ENCODE measurements at places on chromosomes 5 and 9. TPM values are rescaled to one million over a fixed set of nuclear protein-coding genes. Genes with fewer than 3 reads are reported as not detected.

DNA sequence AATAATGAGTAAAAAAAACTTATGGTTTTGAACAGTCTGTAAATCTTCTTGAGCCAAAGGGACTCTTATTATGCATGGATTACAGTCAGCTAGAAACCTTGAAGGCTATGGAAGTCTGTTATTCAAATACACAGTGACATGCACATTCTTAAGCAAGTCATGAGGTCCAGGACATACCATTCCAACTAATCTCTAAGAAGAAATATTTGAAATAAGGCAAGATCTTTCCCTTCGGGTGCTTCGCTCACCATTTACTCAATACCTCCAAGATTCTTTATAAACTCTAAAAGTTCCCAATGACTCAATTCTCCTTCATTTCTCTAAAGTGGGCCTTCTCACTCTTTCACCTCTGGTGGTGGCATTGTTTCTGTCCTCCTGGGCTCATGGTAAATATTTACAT is 811.0 kb downstream of the NR2F1-AS1 start:
- no peaks in the 10 kb centered on the region for H3K36me3 ChIP-seq
- no peaks in the 10 kb centered on the region for H3K27me3 ChIP-seq
- no peak overlapping the region for H3K4me3 ChIP-seq
- peak overlapping the region; percentile 88 for H3K27ac ChIP-seq

DNA sequence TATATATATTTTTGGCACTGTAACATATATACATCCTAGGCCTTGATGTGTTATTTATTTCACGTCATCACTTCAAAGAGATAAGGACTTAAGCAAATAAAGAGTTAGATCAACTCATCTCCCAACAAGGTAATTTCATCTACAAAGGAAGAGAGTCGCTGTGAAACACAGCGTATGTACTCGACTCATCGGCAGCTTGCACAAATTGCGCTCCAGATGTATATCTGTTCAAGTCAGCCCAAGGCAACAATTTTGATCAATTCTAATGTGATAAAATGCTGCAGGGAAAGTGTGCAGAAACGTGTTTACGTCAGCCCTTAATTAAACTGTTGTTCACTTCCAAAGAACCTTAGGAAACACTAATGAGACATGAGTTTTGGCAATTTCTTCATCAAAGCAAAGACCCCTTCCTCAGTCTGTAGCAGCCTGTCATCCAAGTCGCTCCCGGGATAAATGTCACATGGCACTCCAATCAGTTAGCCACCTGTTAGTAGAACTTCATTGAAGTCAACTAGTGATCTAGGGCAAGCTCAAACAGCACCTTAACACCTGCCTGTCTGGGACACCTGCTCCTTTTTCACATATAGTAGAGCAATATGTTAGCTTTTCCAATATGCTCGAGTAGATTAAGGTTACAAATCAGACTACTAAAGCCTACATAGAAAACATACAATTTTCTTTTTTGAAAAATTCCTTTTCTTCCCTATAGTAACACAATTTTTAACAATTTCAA is 182.4 kb downstream of the NFIB start:
- H3K36me3 ChIP-seq: peaks cover 6% of the 10 kb centered on the region
- no peaks in the 10 kb centered on the region for H3K27me3 ChIP-seq
- H3K4me1 ChIP-seq: peaks cover under 1% of the 10 kb centered on the region
- no peak overlapping the region for H3K4me3 ChIP-seq

DNA sequence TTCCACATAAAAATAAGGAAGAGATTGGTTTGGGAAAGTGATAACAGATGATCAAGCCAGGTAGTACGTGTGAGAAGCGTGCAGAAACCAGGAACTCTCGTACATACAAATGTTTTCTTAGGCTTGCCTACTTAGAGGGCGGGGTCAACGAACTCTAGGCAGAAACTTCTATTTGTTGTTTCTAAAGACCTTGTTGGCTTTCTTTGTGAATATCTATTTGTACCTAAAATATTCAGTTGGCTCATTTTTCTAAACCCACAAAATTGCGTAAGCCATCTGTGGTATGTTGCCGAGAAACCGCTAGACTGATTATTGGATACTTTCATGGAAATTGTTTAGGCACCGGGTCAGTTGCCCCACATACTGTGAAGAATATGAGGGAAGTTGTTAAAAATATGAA is 458.5 kb downstream of the MAT2B start:
- no peaks in the 10 kb centered on the region for H3K4me1 ChIP-seq
- no peaks in the 10 kb centered on the region for H3K36me3 ChIP-seq
- H3K4me3 ChIP-seq: no peak overlapping the region
- no peak overlapping the region for H3K27ac ChIP-seq
- H3K27me3 ChIP-seq: no peaks in the 10 kb centered on the region

DNA sequence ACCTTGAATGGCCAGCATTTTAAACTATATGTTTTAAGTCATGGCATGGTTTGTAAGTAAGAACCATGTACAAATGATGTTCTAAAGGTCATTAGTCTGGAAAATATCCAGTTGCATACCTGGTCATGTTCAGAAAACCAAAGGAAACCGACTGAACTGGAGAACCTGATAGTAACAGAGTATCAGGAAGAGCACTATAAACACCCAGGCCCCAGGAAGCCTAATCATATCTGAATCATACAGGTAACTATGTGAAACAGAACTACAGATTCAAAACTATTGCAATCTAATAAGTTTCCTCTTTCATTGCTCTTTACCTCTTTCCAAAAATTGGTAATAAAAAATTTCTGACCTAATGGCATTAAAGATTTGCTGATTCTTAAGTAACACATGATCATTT is 500.3 kb downstream of the ARHGEF28 start:
- H3K36me3 ChIP-seq: no peaks in the 10 kb centered on the region
- H3K27me3 ChIP-seq: peaks cover 7% of the 10 kb centered on the region
- H3K4me1 ChIP-seq: peaks cover 5% of the 10 kb centered on the region
- DNase-seq: no peak
- H3K27ac ChIP-seq: no peak overlapping the region
- no peak overlapping the region for H3K4me3 ChIP-seq

- H3K4me3 ChIP-seq: no peak overlapping the region
- H3K36me3 ChIP-seq: peaks cover 13% of the 10 kb centered on the region
- H3K4me1 ChIP-seq: peaks cover 55% of the 10 kb centered on the region
- peak overlapping the region; percentile 35 for H3K27ac ChIP-seq
These were observed 94.8 kb downstream of the AOPEP start for GRCh38 chr9:94821098-94821887.

DNA sequence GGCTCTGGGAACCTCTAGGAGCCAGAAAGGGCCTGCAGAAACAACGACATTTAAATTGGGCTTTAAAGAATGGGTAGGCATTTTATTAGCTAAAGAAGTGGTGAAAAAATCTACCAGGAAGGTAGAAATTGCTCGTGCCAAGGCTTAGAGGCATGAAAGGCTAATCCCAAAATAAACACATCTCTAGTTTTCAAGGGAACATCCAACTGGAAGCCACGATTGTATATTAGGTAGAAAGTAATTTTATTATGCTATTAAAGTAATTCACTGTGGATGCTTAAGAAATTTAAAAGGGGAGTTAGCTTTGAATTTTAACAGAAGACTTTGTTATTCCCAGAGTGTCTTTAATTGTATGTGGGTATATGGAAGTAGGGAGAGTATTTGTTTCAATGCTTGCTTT is 17.5 kb upstream of the CNTLN start:
- H3K36me3 ChIP-seq: no peaks in the 10 kb centered on the region
- H3K27me3 ChIP-seq: no peaks in the 10 kb centered on the region
- H3K27ac ChIP-seq: no peak overlapping the region
- H3K4me1 ChIP-seq: peaks cover 2% of the 10 kb centered on the region
- no peak overlapping the region for H3K4me3 ChIP-seq

DNA sequence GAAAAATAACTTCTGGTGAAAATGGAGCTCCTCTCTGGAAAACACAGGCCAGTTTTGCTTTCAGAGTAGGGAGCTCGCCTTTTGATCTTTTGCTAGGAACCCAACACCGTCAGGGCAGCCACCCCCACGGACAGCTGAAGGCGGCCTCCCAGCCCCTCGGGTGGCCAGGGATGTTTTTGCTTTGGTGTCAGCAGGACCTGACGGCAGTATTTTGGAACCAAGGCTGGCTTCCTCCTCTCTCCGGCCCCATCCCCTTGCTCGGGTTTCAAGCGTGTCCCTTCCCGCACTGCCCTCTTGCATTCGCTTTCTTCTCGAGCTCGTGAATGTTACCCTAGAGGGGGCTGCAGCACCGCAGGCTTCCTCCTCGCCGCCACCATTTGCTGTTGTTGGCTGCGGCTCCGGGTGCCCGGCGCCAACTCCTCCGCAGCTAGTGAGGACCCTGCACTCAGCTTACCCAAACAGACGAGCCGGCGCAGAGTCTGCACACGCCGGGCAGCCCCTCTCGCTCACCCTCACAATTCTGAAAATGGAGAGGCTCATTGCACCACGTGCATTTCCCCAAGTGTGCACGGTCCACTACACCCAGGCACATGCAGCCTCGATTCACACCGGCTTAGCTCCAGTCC is 35.5 kb upstream of the ADAMTSL1 start:
- H3K4me1 ChIP-seq: peaks cover 34% of the 10 kb centered on the region
- H3K27me3 ChIP-seq: peaks cover 2% of the 10 kb centered on the region
- no peaks in the 10 kb centered on the region for H3K36me3 ChIP-seq

GRCh38 chr5:32443145-32443540 is 1.4 kb downstream of the ZFR start:
- H3K27ac ChIP-seq: peak overlapping the region; percentile 95
- no peak for DNase-seq
- H3K4me3 ChIP-seq: peak overlapping the region; percentile 92

GRCh38 chr5:17261075-17261474 is 43.6 kb downstream of the BASP1 start:
- no peak overlapping the region for H3K4me3 ChIP-seq
- peaks cover 39% of the 10 kb centered on the region for H3K36me3 ChIP-seq
- H3K4me1 ChIP-seq: peaks cover 75% of the 10 kb centered on the region

GRCh38 chr9:122797316-122798063 is 2.4 kb upstream of the OR1K1 start:
- H3K4me3 ChIP-seq: no peak overlapping the region
- H3K27ac ChIP-seq: no peak overlapping the region
- peaks cover 30% of the 10 kb centered on the region for H3K27me3 ChIP-seq
- peak; percentile 57 for DNase-seq

DNA sequence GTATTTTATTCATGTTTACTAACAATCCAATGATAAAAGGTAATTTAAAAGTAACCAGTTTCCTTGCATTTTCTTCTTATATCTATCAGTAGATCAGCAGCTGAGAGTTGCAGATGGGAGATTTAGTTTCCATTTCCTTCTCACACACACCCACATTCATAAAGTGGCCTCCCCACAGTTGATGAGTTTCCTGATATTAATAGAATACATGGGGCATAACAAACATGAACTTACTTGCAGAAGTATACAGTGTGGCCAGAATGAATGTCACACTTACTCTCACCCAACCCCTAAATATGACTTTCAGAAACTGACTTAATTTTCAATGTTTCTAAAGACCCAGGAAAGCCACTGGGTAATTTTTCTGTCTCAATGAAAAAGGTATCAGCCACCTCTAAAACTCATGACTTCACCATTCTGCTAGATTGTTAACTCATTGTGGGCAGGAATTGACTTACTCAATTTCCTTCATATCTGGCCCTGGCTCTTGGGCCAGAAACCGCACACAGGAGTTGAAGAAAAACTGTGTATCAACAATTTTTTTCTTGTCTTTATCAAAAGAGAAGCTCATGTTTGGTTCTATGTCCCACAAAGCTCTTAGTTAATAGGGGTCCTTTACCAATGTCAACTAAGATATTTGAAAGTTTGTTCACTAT is 63.5 kb upstream of the OSMR start:
- H3K27me3 ChIP-seq: peaks cover 3% of the 10 kb centered on the region
- H3K4me1 ChIP-seq: peaks cover 26% of the 10 kb centered on the region
- no peak overlapping the region for H3K4me3 ChIP-seq
- no peaks in the 10 kb centered on the region for H3K36me3 ChIP-seq

- no peaks in the 10 kb centered on the region for H3K4me1 ChIP-seq
- peaks cover 2% of the 10 kb centered on the region for H3K27me3 ChIP-seq
- H3K36me3 ChIP-seq: no peaks in the 10 kb centered on the region
- no peak overlapping the region for H3K27ac ChIP-seq
These were observed 800.7 kb upstream of the CTNND2 start for GRCh38 chr5:12704955-12705354.

GRCh38 chr9:135997090-135998015 is 36.2 kb upstream of the UBAC1 start:
- peaks cover 28% of the 10 kb centered on the region for H3K4me1 ChIP-seq
- no peaks in the 10 kb centered on the region for H3K27me3 ChIP-seq
- no peak for DNase-seq
- H3K36me3 ChIP-seq: no peaks in the 10 kb centered on the region

GRCh38 chr5:158810615-158811014 is 289.1 kb downstream of the EBF1 start:
- H3K4me1 ChIP-seq: peaks cover 20% of the 10 kb centered on the region
- no peak overlapping the region for H3K4me3 ChIP-seq
- no peak overlapping the region for H3K27ac ChIP-seq
- no peaks in the 10 kb centered on the region for H3K27me3 ChIP-seq

DNA sequence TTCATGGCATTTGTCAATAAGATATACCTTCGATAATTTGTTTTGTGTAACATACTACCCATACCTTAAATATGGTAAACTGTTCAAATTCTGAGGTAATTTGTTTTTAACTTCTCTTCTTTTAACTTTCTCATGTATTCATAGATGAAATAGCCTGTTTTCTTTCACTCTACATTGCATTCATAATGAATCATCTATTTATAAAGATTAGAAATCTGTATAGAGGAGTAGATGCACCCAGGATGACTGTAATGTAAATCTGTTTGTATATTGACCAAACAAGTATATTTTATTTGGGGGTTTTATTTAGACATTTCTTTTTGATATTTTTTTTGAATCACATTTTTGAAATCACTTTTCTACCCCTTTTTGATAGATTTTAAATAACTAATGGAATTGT is 144.6 kb downstream of the CD180 start:
- no peak for DNase-seq
- no peak overlapping the region for H3K4me3 ChIP-seq
- peaks cover 10% of the 10 kb centered on the region for H3K36me3 ChIP-seq
- peaks cover 5% of the 10 kb centered on the region for H3K4me1 ChIP-seq

DNA sequence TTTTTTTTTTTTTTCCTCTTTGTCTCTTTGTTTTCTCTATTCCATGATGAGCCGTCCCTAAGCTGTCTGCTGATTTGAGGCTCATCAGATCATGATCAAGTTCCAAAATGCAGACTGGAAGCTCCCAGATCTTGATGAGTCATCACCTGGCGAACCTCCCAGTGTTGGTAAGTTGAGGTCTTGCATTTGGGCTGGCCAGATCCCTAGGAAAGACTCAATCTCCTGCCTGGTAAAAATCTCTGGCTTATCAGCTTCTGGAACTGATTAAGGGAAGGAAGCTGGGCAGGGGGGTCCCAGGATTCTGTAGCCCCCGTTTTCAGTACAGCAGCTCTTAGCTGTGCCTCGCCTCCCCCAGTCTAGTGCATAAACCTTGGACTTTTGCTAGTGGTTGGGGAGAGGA is 69.0 kb downstream of the TSPAN17 start:
- no peak for DNase-seq
- no peak overlapping the region for H3K4me3 ChIP-seq
- no peaks in the 10 kb centered on the region for H3K36me3 ChIP-seq

DNA sequence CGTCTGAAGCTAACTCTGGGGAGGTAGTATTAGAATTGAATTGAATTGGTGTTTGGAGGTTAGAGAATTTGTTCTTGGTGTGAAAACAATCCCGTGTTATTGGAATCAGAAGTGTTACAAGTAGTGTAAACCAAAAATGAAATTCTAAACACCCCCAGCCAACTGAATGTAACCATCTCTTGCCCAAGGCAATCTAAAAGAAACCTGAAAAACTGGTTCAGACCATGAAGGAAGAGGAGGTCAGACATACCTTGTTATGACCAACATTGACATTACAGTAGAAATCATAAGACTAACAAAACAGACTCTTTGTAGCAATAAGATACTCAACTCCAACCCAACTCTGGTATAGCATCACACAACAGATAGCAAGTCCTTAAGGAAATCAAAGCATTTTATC is 159.0 kb downstream of the TUSC1 start:
- H3K27ac ChIP-seq: no peak overlapping the region
- no peak for DNase-seq
- H3K4me3 ChIP-seq: no peak overlapping the region
- H3K27me3 ChIP-seq: peaks cover 4% of the 10 kb centered on the region
- H3K4me1 ChIP-seq: no peaks in the 10 kb centered on the region

Gene PCDHB5
- total RNA-seq: 7.5 TPM

Gene TRIM36
- 11.1 TPM for total RNA-seq

Gene PCDHB10
- 7.8 TPM for total RNA-seq

Measured in osteocyte (in vitro differentiated cells).